ENCODE measurements at places on chromosomes 12 and 14.

DNA sequence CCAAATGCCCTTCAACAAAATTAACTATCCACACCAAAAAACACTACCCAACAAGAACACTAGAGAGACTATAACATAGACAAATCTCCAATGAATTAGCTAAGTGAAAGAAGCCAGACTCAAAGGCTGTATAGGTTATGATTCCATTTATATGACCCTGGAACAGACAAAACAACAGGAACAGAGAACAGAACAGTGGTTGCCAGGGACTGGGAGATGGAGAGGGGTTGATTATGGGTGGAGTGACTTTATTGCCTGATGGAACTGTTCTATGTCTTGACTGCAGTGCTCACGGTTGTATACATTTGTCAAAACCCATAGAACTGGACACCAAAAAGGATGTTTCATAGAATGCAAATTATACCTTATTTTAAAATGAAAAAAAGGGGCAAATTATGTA lies 14.9 kb downstream of the CATSPERB start:
- DNase-seq: no peak

- DNase-seq: no peak
Measured at GRCh38 chr12:118070650-118071049, 9.7 kb upstream of the WSB2 start.

DNA sequence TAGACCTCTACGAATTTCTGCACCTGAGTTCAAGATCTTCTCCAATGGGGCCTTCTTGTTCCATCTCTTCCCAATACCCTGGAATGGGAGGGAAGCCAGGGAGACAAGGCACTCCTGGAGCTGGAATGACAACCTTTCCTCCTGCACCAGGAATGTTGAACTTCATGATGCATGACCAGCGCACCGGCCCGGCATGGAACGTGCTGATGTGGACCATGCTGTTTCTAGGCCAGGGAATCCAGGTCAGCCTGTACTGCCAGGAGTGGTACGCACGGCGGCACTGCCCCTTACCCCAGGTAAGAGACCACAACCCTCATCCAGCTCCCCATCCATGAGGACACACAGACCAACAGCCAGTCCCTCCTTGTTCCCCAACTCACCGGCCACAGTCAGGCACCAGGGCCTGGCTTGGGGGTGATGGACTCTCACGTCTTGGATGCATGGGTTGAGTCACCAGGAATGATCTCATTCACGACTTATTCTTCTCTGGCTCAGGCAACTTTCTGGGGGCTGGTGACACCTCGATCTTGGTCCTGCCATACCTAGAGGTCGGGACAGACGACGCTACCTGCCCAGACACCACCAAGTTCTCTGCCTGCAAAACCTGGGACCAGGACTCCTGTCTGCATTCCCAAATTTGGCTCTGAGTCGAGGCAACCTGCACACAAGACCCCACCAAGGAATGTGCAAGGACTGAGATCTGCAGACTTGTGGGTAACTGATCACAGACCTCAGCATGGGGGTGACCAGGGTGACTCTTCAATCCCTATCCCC lies 20.5 kb downstream of the SOAT2 start:
- no peak for DNase-seq

- DNase-seq: no peak
Measured at GRCh38 chr12:12684375-12685106, 11.4 kb downstream of the GPR19 start.
